ENCODE measurements at places on chromosomes 7 and 10. TPM values are rescaled to one million over a fixed set of nuclear protein-coding genes. Genes with fewer than 3 reads are reported as not detected.

NXPH1 gene
- total RNA-seq = not detected

PILRA gene
- 11.6 TPM for total RNA-seq

SGMS1 gene
- total RNA-seq = 29.5 TPM

AKR1B1 gene
- 62.2 TPM for total RNA-seq

PCDH15 gene
- total RNA-seq = not detected

DENND2A gene
- total RNA-seq = not detected

RBM20 gene
- total RNA-seq = 0.34 TPM

SMKR1 gene
- total RNA-seq = 1.4 TPM

CALHM2 gene
- total RNA-seq = 19.2 TPM

TRDMT1 gene
- total RNA-seq = 15.2 TPM

DPP6 gene
- total RNA-seq = not detected

BTRC gene
- total RNA-seq = 16.8 TPM

TMEM213 gene
- not detected for total RNA-seq

GALNT17 gene
- total RNA-seq = not detected
